Breast epithelium (tissue), 4 donors: ENCODE measurements at places on chromosomes 3 and 15. TPM values are rescaled to one million over a fixed set of nuclear protein-coding genes. Genes with fewer than 3 reads are reported as not detected.
A peak's percentile ranks its signal among the peaks of the same experiment; 100 is the strongest.

The MUC20 gene
- 20.1 TPM for total RNA-seq

The LAMB2 gene
- total RNA-seq = 540 TPM

The PDIA3 gene
- 125 TPM for total RNA-seq

The CNOT10 gene
- total RNA-seq = 37.9 TPM

The CKMT1B gene
- total RNA-seq = 5.7 TPM

The MUSTN1 gene
- 5.9 TPM for total RNA-seq

The AADACL2 gene
- 0.73 TPM for total RNA-seq

DNA sequence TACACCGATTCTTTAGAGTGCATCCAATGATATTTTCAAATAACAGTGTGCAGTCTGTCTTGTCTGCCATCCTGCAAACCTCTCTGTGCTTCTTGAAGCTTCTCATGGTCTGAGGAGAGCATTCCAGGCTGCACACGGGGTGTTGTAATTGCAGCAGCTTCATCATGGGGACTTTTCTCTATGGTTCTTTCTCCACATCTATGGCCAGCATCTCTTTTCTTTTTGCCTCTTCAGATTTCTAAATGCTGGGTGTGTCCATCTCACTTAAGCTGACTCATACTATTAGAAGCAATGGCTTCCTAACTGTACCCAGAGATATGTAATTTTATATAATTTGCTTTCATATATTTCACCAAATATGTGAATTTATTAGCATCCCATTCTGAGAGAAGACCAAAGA, 63.8 kb upstream of the EPHB3 start:
- no peak overlapping the region for H3K27ac ChIP-seq
- H3K4me1 ChIP-seq = no peaks in the 10 kb centered on the region
- DNase-seq = no peak
- H3K27me3 ChIP-seq = no peaks in the 10 kb centered on the region
- no peak overlapping the region for H3K4me3 ChIP-seq

DNA sequence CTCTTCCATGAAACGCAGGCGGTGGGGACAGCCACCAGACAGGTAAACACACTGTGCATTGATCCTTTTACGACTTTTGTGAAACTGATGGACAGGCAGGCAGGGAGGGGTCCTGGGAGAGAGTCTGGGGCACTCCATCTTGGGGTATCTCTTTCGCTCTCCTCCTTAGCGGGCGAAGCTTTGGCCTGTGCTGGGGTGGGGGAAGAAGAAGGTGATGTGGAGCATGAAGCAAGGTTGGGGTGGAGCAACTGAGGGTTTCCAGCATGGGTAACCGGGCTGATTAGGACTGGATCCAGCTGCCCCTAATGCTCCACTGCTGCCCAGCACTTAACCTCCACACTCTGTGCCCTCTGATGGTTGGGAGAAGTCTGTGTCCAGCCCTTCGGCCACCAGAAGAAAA, 25.6 kb downstream of the MUC20 start:
- no peaks in the 10 kb centered on the region for H3K4me1 ChIP-seq
- no peak overlapping the region for H3K27ac ChIP-seq
- no peaks in the 10 kb centered on the region for H3K36me3 ChIP-seq
- H3K4me3 ChIP-seq = no peak overlapping the region

- DNase-seq = no peak
- no peak overlapping the region for H3K27ac ChIP-seq
- H3K4me3 ChIP-seq = no peak overlapping the region
Observed at GRCh38 chr15:36793205-36793873, 213.9 kb downstream of the CDIN1 start.

DNA sequence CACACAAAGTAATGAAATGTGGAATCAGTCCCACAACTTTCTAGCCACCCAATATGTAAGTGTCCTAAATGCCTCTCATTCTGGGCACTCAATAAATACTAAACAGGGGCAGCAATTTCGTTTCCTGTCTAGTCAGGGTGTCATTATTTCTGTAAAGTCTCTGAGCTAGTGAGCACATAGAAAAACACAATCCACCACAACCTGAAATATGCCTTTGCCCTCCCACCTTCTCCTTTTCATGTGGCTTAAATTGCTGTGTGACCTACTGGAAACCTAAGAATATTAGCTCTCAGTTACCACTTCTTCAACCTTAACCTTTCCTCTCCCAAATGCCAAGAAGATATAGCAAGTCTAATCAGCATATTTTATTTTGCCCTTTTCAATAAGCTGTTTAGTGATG, 456.3 kb upstream of the KCNMB2 start:
- no peaks in the 10 kb centered on the region for H3K27me3 ChIP-seq
- H3K27ac ChIP-seq = no peak overlapping the region
- H3K4me3 ChIP-seq = no peak overlapping the region
- DNase-seq = no peak

GRCh38 chr3:58272891-58273290, 33.2 kb upstream of the RPP14 start:
- H3K27ac ChIP-seq = no peak overlapping the region
- H3K36me3 ChIP-seq = no peaks in the 10 kb centered on the region
- H3K4me1 ChIP-seq = no peaks in the 10 kb centered on the region
- DNase-seq = no peak
- no peak overlapping the region for H3K4me3 ChIP-seq

- DNase-seq = no peak
- no peaks in the 10 kb centered on the region for H3K36me3 ChIP-seq
- H3K27ac ChIP-seq = no peak overlapping the region
- no peak overlapping the region for H3K4me3 ChIP-seq
Observed at GRCh38 chr3:66149269-66149668, 71.5 kb upstream of the SLC25A26 start.

DNA sequence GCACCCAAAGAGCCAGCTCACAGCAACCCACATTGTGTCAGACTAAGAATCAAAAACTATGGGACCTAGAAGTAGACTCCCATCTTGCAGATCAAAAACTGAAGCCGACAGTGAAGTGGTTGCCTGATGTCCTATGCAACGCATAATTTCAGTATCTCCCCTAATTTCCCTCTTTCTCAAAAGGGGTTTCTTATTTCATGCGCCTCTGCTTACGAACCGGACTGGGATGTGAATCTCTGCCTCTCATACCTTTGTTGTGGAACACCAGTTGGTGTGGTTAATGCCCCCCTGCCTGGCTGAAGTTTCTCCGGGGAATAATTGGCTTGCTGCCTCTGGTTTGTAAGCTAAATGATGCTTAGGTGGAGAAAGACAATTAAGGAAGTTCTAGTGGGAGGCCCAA, 514 bp upstream of the FAM174B start:
- H3K36me3 ChIP-seq = no peaks in the 10 kb centered on the region
- no peaks in the 10 kb centered on the region for H3K27me3 ChIP-seq
- H3K27ac ChIP-seq = peak overlapping the region; percentile 91
- DNase-seq = no peak
- H3K4me3 ChIP-seq = peak overlapping the region; percentile 63

DNA sequence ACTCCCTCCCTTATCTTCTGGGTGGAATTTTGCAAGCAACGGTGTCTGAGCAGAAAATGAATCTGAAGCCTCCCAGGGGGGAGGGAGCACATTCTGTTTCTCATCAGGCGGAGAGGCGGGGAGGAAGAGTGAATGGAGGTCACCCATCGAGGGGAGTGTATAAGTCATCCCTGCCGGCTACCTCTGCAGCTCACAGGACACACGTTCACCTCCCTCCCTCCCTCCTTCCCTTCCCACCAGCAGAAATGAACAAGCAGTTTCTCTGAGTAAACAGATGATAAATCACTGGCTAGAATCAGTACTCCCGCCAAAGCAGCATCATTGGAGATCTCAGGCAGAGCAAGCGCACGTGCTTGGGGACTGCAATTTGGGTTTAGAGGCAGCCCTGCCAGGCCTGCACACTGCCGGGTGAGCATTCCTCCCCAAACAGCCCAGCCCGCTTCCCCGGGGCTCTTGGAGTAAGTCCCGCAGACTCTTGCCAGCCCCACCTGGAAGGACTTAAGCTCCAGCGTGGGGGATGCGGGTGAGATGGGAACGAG, 38.3 kb downstream of the CPN2 start:
- no peaks in the 10 kb centered on the region for H3K27me3 ChIP-seq
- H3K4me1 ChIP-seq = peaks cover 16% of the 10 kb centered on the region
- peak overlapping the region; percentile 81 for H3K27ac ChIP-seq

GRCh38 chr3:78174821-78175220, 1134.9 kb downstream of the ROBO2 start:
- H3K4me3 ChIP-seq = no peak overlapping the region
- no peaks in the 10 kb centered on the region for H3K27me3 ChIP-seq
- no peak overlapping the region for H3K27ac ChIP-seq
- no peaks in the 10 kb centered on the region for H3K36me3 ChIP-seq
- no peaks in the 10 kb centered on the region for H3K4me1 ChIP-seq
- DNase-seq = no peak

- no peaks in the 10 kb centered on the region for H3K36me3 ChIP-seq
- H3K27ac ChIP-seq = no peak overlapping the region
- H3K4me3 ChIP-seq = no peak overlapping the region
- no peaks in the 10 kb centered on the region for H3K4me1 ChIP-seq
Observed at GRCh38 chr3:169228522-169228921, 435.0 kb downstream of the MECOM start.

GRCh38 chr3:76570436-76571057, 469.4 kb upstream of the ROBO2 start:
- H3K36me3 ChIP-seq = no peaks in the 10 kb centered on the region
- no peak for DNase-seq
- H3K4me3 ChIP-seq = no peak overlapping the region
- no peaks in the 10 kb centered on the region for H3K4me1 ChIP-seq

DNA sequence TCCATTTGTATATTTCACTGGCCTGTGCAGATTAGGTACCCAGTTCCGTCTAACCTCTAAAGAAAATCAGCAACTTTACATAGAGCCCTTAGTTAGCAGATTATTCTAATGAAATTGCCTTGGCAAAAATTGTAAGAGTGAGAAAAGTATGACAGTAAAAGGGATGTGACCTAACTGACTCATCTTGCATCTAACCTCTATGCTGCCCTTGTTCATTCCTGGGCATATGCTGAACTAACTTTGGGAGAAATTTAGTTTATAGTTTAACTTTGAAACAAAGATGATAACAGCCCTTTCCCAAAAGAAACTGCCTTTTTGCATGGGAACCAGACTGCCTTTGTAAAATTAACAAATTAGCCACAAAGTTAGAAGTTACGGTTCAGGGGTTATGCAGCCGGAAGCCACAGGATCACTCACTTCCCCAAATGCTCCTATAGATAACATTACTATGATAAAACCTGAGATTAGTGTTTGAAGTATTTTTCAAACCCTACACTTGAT, 839.8 kb upstream of the ALCAM start:
- no peak overlapping the region for H3K4me3 ChIP-seq
- no peaks in the 10 kb centered on the region for H3K27me3 ChIP-seq
- no peaks in the 10 kb centered on the region for H3K4me1 ChIP-seq
- no peak for DNase-seq

- no peak overlapping the region for H3K27ac ChIP-seq
- DNase-seq = no peak
- no peaks in the 10 kb centered on the region for H3K27me3 ChIP-seq
- no peaks in the 10 kb centered on the region for H3K36me3 ChIP-seq
- no peak overlapping the region for H3K4me3 ChIP-seq
- H3K4me1 ChIP-seq = no peaks in the 10 kb centered on the region
Observed at GRCh38 chr3:123281406-123281805, 79.7 kb downstream of the SEC22A start.

DNA sequence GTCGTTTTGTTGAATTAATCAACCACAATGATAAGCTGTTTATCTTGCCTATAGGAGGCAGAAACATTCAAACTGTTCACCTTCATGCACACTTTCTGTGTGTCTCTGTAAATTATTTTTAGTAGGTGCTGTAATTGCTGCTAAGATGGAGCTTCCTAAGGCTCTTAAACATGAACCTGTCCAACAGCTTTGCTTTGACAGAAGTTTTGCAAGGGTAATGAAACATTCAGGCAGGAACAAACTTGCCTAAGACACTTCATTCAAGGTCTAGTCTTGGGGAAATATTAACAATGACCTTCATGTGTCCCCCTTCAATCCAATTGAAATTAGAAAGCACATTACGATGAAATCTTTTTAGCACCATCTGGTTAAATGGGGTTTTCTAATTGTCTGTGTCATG, 156.1 kb downstream of the DIPK2A start:
- DNase-seq = no peak
- H3K4me3 ChIP-seq = no peak overlapping the region
- no peaks in the 10 kb centered on the region for H3K4me1 ChIP-seq
- no peaks in the 10 kb centered on the region for H3K36me3 ChIP-seq
- H3K27ac ChIP-seq = peak overlapping the region; percentile 64

GRCh38 chr15:73685981-73686380, 1.8 kb downstream of the CD276 start:
- H3K27ac ChIP-seq = peak overlapping the region; percentile 83
- peaks cover 10% of the 10 kb centered on the region for H3K4me1 ChIP-seq
- no peak for DNase-seq
- peak overlapping the region; percentile 90 for H3K4me3 ChIP-seq
- H3K27me3 ChIP-seq = no peaks in the 10 kb centered on the region

- no peak overlapping the region for H3K27ac ChIP-seq
- H3K36me3 ChIP-seq = no peaks in the 10 kb centered on the region
- H3K4me3 ChIP-seq = no peak overlapping the region
- no peaks in the 10 kb centered on the region for H3K4me1 ChIP-seq
- no peaks in the 10 kb centered on the region for H3K27me3 ChIP-seq
Observed at GRCh38 chr3:154552338-154552737, 122.3 kb upstream of the GPR149 start.

- no peak overlapping the region for H3K4me3 ChIP-seq
- H3K27me3 ChIP-seq = no peaks in the 10 kb centered on the region
- no peak overlapping the region for H3K27ac ChIP-seq
- no peak for DNase-seq
- no peaks in the 10 kb centered on the region for H3K4me1 ChIP-seq
Observed at GRCh38 chr15:80289528-80290495, 37.8 kb upstream of the CTXND1 start.

DNA sequence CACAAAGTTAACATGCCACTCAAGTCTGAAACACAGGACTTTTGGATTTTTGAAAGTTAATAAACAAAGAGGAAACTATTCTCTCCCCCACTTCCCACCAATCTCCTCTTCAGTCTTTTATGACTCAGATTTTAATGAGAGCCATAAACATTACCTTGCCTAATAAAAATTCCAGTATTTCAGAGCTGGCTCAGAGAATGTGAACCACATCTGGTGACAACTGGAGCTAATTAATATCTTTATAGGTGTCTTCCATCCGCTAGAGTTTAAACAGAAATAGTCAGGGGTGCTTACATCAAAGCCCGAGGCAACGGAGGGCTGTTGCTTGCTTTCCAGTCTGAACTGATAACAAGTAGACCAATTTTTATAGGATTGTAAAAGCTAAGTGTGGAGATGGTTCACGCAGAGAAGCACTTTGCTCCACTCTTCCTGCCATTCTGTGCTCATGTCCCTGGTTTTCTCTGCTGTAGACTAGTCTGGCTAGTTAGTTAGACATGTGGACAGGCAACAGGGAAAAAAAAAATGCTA, 363.6 kb downstream of the NR2F2 start:
- DNase-seq = no peak
- H3K36me3 ChIP-seq = no peaks in the 10 kb centered on the region
- no peak overlapping the region for H3K27ac ChIP-seq
- no peak overlapping the region for H3K4me3 ChIP-seq
- no peaks in the 10 kb centered on the region for H3K27me3 ChIP-seq
- no peaks in the 10 kb centered on the region for H3K4me1 ChIP-seq
